ENCODE measurements at places on chromosomes 5 and 9. TPM values are rescaled to one million over a fixed set of nuclear protein-coding genes. Genes with fewer than 3 reads are reported as not detected.

GRCh38 chr5:150626853-150627276 lies 13.6 kb upstream of the SYNPO start:
- no peaks in the 10 kb centered on the region for H3K36me3 ChIP-seq
- peaks cover 37% of the 10 kb centered on the region for H3K27me3 ChIP-seq
- no peak for DNase-seq
- peaks cover 17% of the 10 kb centered on the region for H3K4me1 ChIP-seq
- H3K4me3 ChIP-seq, result no peak overlapping the region
- H3K27ac ChIP-seq, result no peak overlapping the region

- no peaks in the 10 kb centered on the region for H3K27me3 ChIP-seq
- H3K27ac ChIP-seq, result no peak overlapping the region
- no peak overlapping the region for H3K4me3 ChIP-seq
- no peak for DNase-seq
These were observed 20.6 kb downstream of the SHB start for GRCh38 chr9:38048316-38048969.

GRCh38 chr5:107542428-107542827 lies 128.3 kb downstream of the EFNA5 start:
- no peak overlapping the region for H3K4me3 ChIP-seq
- H3K27me3 ChIP-seq, result no peaks in the 10 kb centered on the region
- no peaks in the 10 kb centered on the region for H3K36me3 ChIP-seq
- peak overlapping the region; percentile 31 for H3K27ac ChIP-seq
- peaks cover 66% of the 10 kb centered on the region for H3K4me1 ChIP-seq

DNA sequence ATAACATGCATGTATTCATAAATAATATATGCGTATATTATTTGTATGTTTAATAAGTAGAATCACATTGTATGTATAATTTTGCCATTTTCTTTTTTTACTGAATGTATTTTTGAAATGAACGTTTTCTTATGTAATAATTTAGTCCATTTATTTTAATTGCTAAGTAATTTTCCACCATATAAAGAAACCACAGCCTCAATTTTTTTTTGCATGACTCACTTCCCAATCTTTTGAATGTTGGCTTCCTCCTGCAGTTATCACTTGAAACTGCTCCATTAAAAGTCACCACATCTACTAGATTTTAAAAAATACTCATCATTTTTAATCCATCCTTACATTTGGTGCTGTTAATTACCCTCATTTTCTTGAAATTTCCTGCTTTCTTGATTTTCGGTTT lies 363.3 kb upstream of the MEF2C start:
- H3K27me3 ChIP-seq, result no peaks in the 10 kb centered on the region
- no peaks in the 10 kb centered on the region for H3K36me3 ChIP-seq
- no peak for DNase-seq

- peaks cover 7% of the 10 kb centered on the region for H3K4me1 ChIP-seq
- no peaks in the 10 kb centered on the region for H3K27me3 ChIP-seq
- H3K4me3 ChIP-seq, result no peak overlapping the region
- no peak for DNase-seq
- no peak overlapping the region for H3K27ac ChIP-seq
These were observed 64.4 kb upstream of the WWC1 start for GRCh38 chr5:168227001-168227400.

DNA sequence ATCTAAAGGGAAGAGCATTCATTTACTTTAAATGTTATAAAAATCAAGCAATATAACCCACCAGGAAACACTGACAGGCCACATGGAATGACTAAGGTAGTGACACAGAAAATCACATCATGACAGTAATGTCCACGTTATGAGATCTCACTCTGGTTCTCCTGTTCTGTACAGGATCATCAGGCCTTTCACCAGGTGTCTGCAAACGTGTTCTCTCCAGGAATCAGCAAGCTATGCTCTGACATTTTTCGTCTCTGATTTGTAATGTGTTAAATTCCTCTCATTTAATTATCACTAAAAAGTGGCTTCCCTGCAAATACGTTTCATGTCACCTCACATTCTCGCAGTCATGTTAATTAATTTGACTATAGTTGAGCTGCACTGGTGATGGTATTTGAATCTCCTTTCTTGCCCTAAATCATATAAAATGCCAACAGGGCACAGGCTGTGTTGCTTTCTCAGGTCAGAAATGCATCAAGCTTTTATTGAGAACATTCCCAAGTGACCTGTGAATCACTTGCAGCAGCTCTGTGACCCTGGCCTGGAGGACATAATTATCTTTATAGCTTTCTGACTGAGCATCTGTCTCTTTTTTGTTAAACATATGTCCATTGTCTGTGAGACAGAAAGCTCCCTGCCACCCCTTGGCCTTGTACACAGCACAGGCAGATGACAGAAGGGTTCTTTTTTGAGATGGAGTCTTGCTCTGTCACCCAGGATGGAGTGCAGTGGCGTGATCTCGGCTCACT lies 196.2 kb downstream of the DIRAS2 start:
- no peak overlapping the region for H3K27ac ChIP-seq
- DNase-seq, result no peak
- H3K4me3 ChIP-seq, result no peak overlapping the region
- H3K4me1 ChIP-seq, result peaks cover 10% of the 10 kb centered on the region

DNA sequence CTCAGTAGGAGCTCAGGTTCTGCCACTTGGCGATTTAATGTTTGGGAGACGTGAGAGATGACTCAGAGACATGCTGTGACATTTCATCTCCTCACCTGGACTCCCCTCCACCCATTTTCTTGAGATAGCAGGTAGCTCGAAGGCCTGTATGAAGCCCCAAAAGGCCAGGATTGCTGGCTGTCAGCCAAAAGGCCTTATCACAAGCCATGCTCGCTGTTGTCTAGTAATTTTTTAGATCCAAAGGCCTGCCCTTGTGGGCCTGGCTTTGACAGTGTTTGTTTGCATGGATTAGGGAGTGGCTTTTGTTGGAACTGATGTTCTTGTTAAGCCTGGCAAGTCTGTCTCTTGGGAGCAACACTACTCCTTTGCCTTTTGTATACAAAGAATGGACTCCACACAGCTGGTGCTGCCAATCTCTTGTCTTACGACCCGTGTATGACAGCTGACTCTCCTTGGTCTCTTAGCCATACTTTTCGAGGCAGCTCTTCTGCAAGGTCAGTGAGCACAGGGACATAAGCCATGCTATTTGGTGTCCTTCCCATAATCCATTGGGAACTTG lies 22.7 kb downstream of the CAVIN4 start:
- no peaks in the 10 kb centered on the region for H3K27me3 ChIP-seq
- H3K27ac ChIP-seq, result no peak overlapping the region
- H3K4me1 ChIP-seq, result peaks cover 17% of the 10 kb centered on the region
- peak; percentile 35 for DNase-seq

GRCh38 chr9:42386477-42386876 lies 203.0 kb downstream of the SPATA31A6 start:
- no peak overlapping the region for H3K27ac ChIP-seq
- H3K27me3 ChIP-seq, result no peaks in the 10 kb centered on the region
- H3K4me1 ChIP-seq, result no peaks in the 10 kb centered on the region
- H3K36me3 ChIP-seq, result no peaks in the 10 kb centered on the region

GRCh38 chr5:5335700-5336264 lies 86.7 kb upstream of the ICE1 start:
- no peak overlapping the region for H3K4me3 ChIP-seq
- no peak overlapping the region for H3K27ac ChIP-seq
- no peaks in the 10 kb centered on the region for H3K36me3 ChIP-seq
- peaks cover 43% of the 10 kb centered on the region for H3K4me1 ChIP-seq
- peak; percentile 18 for DNase-seq

GRCh38 chr5:154002093-154002492 lies 36.6 kb downstream of the FAM114A2 start:
- no peaks in the 10 kb centered on the region for H3K36me3 ChIP-seq
- DNase-seq, result no peak
- no peaks in the 10 kb centered on the region for H3K4me1 ChIP-seq

- DNase-seq, result no peak
- no peaks in the 10 kb centered on the region for H3K27me3 ChIP-seq
- no peaks in the 10 kb centered on the region for H3K4me1 ChIP-seq
- no peak overlapping the region for H3K27ac ChIP-seq
- H3K36me3 ChIP-seq, result no peaks in the 10 kb centered on the region
- H3K4me3 ChIP-seq, result no peak overlapping the region
These were observed 186.3 kb upstream of the ADCY2 start for GRCh38 chr5:7209658-7210057.

GRCh38 chr9:135512904-135513303 lies 8.3 kb upstream of the LCN1 start:
- no peaks in the 10 kb centered on the region for H3K36me3 ChIP-seq
- DNase-seq, result no peak
- no peak overlapping the region for H3K27ac ChIP-seq
- peaks cover 4% of the 10 kb centered on the region for H3K4me1 ChIP-seq

- no peaks in the 10 kb centered on the region for H3K4me1 ChIP-seq
- no peaks in the 10 kb centered on the region for H3K36me3 ChIP-seq
- no peak overlapping the region for H3K4me3 ChIP-seq
- DNase-seq, result no peak
- no peaks in the 10 kb centered on the region for H3K27me3 ChIP-seq
These were observed 68.0 kb downstream of the DENND4C start for GRCh38 chr9:19298436-19299000.

- no peak overlapping the region for H3K27ac ChIP-seq
- no peak for DNase-seq
- no peak overlapping the region for H3K4me3 ChIP-seq
- H3K4me1 ChIP-seq, result no peaks in the 10 kb centered on the region
- H3K36me3 ChIP-seq, result no peaks in the 10 kb centered on the region
These were observed 535.5 kb upstream of the GRIN3A start for GRCh38 chr9:102273952-102274351.

DNA sequence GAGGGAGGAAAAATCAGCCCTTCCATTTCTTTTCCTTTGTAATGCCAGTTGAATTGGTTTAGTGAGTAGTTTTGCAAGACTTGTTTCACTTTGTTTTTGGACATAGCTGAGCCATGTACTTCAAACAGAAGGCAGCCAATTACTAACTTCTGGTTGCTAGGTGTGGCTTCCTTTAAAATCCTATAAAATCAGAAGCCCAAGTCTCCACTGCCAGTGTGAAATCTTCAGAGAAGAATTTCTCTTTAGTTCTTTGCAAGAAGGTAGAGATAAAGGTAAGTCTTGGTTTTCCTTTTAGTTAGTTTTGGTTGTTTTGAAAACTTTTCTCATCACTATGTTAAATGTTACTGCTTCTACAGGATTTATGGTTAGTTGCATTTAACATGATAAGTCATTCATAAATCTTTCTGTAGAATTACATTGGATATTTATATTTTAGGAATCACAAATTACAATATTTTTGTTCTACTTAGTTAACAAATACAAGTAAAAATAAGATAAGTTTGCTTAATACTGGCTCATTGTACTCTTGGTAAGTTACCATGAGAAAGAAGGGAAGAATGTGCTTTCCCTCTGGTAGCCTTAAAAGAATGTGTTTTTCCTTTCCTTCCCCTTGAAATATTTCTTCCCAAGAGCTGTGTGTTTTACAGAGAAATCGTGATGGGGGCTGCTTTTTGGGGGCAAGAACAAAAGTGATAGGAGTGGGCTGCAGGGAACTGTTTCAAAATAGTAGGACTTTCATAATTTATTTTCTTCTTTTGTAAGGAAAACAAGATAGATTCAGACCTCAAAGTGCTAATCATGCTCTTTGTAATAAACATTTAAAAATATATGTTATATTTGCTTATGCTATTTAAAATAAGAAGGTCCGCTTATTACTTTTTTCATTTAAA lies at the start of gene ANXA1:
ANXA1 (plus strand) TSS at position 213 of the 890 bp plus-strand sequence. CDS start 6,671 bp downstream, outside the sequence.
- DNase-seq, result no peak
- H3K27me3 ChIP-seq, result no peaks in the 10 kb centered on the region
- H3K27ac ChIP-seq, result no peak within 1 kb of the TSS
- H3K4me1 ChIP-seq, result peaks cover 10% of the 10 kb centered on the region
- H3K36me3 ChIP-seq, result no peaks in the 10 kb centered on the region

- H3K4me3 ChIP-seq, result no peak overlapping the region
- DNase-seq, result no peak
- H3K27ac ChIP-seq, result no peak overlapping the region
- H3K27me3 ChIP-seq, result no peaks in the 10 kb centered on the region
These were observed 58.4 kb downstream of the TTC39B start for GRCh38 chr9:15248621-15249020.

- no peaks in the 10 kb centered on the region for H3K36me3 ChIP-seq
- DNase-seq, result peak; percentile 61
- no peak overlapping the region for H3K27ac ChIP-seq
- H3K4me1 ChIP-seq, result peaks cover 17% of the 10 kb centered on the region
These were observed 1.8 kb upstream of the ENTPD2 start for GRCh38 chr9:137055385-137056364.

DNA sequence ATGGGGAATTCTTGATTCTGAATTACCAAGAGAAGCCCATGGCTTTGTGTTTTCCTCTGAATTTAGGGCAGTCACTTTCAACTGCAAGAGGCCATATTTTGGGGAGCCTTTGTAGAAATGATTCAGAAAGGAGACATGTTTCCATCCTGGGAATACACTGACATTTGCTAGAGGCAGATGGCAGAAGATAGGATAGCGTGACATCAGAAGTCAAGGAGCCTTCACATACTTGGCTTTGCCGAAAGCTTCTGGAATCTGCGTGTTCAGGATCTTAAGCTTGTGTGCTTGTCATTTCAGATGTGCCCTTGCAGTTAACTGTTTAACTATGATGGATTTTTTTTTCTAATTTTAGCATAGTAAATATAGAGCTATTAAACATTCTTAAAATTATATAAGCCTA lies 296.2 kb downstream of the ARHGEF28 start:
- no peaks in the 10 kb centered on the region for H3K36me3 ChIP-seq
- H3K4me1 ChIP-seq, result peaks cover 20% of the 10 kb centered on the region
- H3K4me3 ChIP-seq, result no peak overlapping the region
- no peak overlapping the region for H3K27ac ChIP-seq
- DNase-seq, result no peak

DNA sequence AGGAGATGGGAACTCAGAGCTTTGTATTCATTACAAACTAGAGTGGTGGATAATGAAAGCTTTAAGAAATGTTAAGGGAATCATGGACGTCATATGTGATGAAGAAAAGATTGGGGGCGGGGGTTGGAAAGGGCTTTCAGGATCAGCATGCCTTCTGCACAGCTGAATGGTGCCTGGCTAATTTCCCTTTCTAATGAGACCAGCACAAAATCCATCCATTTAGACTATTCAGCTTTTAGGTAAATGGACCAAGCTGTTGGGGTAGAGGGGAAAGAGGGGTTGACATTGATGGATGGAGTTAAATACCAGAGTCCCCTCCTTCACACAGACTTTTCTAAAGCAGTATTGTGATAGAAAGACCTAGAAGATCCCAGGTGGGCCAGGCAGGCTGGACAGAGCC lies 737.9 kb upstream of the WWC1 start:
- peaks cover 40% of the 10 kb centered on the region for H3K4me1 ChIP-seq
- H3K36me3 ChIP-seq, result no peaks in the 10 kb centered on the region
- no peak overlapping the region for H3K27ac ChIP-seq
- H3K4me3 ChIP-seq, result no peak overlapping the region
- DNase-seq, result no peak
- no peaks in the 10 kb centered on the region for H3K27me3 ChIP-seq

NOTCH1 gene
- 11.7 TPM for total RNA-seq

PLAC8L1 gene
- not detected for total RNA-seq

LCP2 gene
- not detected for total RNA-seq

WDR38 gene
- total RNA-seq, result not detected

PCDHB11 gene
- 4.0 TPM for total RNA-seq

EGFLAM gene
- 0.15 TPM for total RNA-seq

OSTF1 gene
- 1.3 TPM for total RNA-seq

SEMA5A gene
- total RNA-seq, result 11.9 TPM

STK32A gene
- total RNA-seq, result 16.7 TPM

RAD23B gene
- 178 TPM for total RNA-seq

HBEGF gene
- total RNA-seq, result 2.4 TPM
